ENCODE measurements at places on chromosomes 3 and 15.

- DNase-seq = no peak
These were observed 27.6 kb downstream of the SLC28A1 start for GRCh38 chr15:84911879-84912660.

GRCh38 chr3:28267984-28268849 lies 26.8 kb downstream of the CMC1 start:
- no peak for DNase-seq

GRCh38 chr3:134038716-134039115 lies 9.0 kb upstream of the SLCO2A1 start:
- DNase-seq = no peak

DNA sequence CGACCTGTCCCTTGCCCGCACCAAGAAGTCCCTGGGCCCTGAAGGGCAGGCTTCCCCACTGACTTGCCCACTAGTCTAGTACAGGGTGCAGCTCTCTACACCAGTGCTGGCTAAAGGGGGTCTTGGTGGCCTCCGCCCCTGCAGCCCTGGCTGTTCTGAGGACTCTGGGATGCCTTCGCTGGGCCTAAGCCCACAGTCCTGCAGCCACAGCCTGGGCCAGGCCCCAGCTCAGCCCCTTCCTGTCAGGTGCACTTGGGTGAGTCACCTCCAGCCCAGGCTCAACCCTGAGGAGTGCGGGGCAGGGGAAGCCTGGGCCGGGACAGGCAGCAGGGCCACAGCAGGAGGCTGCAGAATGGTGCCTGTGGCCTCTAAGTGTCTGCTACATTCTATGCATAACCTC lies 971 bp downstream of the C3orf22 start:
- DNase-seq = no peak

DNA sequence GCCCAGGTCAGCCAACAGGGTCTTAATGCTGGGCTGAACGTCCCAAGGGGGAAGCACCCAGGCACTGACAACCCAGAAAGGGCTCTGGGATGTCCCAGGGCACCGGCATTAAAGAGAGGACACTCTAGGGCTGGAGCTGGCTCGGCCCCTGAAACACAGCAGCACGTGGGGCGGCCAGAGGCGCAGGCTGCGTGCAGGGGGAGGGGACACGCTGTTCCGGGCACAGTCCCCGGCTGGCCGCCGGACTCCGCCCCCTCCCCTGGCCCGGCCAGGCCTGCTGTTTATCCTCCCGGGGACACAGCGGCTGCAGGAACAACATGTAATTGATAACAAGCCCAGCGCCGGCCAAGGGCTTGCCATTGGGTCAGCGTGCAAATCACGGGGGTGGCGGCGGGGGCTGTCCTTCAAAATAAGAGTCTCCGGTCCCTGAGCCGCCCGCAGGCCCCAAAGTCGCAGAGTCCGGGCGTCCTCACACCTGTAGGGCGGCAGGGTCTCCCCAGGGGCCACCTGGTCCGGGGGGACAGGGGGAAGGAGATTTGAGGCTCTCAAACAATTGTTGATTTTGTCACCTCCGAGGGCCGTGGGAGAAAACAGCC lies 1.3 kb downstream of the KLF15 start:
- DNase-seq = no peak

All from stimulated activated CD4-positive, alpha-beta T cell treated with anti-CD3 and anti-CD28 coated beads, Interleukin-12 subunit alpha, Interleukin-12 subunit beta, amount 100 ng/mL, for 48 hours (primary cell).